Stimulated activated naive CD8-positive, alpha-beta T cell treated with anti-CD3 and anti-CD28 coated beads, Interleukin-15, Interleukin-2, amounts not matched to agents 100 U/mL and 50 U/mL, for 24 hours (primary cell): ENCODE measurements at places on chromosomes 5 and 9.

DNA sequence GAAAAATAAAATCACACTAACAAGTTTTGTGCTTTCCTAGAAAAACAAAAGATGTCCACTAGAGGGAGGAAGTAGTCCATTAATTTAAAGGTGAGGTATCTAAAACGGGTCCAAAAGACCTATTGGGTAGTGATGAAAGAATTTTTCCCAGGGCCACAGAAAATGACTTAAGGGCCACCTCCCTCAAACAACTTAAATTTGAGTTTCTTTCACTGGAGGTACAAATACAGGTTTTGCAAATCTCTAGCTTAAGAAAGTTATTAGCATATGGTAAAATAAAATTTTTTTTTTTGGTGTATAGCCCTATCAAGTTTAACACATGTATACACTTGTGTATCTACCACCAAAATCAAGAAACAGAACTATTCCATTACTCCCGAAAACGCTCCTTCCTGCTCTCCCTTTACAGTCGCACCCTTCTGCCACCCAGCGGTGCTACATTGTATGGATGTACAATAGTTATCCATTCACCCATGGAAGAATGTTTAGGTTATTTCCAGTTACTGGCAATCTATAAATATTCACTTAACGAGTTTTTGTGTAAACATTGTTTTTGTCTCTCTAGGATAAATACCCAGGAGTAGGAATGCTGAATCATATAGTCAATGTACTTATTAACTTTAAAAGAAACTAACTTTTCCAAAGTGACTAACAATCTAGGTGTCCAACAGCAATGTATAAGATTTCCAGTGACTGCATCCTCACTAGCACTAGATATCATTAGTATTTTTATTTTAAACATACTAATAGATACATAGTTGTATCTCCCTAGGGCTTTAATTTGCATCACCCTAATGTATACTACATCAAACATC is 21.9 kb downstream of the DEPDC1B start:
- DNase-seq = no peak

- no peak for DNase-seq
Observed at GRCh38 chr5:179343021-179343718, 2.1 kb downstream of the ADAMTS2 start.

DNA sequence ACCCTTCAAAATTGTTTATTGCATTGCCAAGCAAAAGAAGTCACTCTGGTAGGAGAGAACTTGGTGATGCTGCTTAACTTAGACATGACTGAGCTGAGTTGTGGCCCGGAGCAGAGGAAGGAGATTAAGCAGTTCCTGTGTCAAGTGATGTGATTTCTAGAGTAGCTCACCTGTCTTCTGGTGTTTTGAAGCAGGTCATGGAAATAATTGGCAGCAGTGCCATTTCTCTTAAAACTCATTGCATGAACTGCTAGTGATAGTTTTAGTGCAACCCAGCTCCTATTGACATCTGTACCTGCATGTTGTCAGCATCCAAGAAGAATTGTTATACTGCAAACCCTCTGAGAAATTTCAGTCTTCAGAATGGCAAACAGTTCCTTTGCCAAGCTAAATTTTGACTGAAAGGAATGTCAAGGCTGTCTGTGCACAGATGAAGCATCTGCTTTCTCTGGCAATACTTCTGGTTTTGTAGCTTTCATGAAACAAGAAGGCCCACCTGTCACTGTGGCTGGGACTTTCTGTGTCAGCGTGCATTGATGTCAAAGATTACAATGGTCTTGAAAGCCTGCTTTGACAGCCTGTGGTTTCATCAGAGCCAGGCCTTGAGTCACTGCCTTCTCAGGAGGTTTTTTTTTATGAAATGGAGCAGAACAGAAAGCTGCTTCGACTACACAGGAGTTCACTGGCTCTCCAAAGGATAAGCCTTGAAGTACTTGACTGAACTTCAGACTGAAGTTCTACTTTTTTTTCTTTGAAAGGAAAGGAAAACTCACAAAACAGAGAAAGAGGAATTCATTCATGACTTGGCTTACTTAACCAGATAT is 90.6 kb downstream of the RALGPS1 start:
- peak; percentile 55 for DNase-seq

- no peak for DNase-seq
Observed at GRCh38 chr9:13450723-13451122, 171.2 kb upstream of the MPDZ start.
